Fibroblast of mammary gland (primary cell): ENCODE measurements at places on chromosomes 2 and 18.

DNA sequence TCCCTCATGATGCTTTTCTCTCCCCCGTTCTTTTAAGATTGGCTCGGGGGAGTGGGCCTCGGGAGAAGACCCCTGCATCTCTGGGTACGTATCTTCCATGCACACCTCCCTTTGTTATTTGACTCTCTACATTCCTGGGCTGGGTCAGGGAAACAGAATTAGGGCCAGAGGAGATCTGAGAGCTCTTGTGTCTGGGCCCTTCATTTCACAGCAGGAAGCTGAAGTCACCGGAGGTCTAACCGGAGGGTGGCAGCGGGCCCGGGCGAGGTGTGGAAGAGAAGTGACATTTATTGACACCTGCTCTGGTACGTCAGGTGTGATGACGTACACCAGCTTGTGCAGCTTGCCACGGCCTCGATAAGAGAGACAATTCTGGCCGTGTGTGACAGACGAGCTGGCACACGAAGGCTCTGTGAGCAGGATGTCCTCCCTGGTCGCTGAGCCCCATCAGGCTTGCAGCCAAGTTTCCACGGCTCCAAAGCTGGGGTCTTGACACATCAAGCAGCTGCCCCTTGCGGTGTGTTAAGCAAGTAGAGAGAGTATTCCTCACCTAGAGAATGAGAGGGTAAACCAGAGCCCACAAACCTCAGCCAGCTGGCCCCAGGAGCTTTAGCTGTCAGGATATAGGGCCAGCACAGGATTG is 30.4 kb downstream of the TOGARAM2 start:
- DNase-seq, result no peak

DNA sequence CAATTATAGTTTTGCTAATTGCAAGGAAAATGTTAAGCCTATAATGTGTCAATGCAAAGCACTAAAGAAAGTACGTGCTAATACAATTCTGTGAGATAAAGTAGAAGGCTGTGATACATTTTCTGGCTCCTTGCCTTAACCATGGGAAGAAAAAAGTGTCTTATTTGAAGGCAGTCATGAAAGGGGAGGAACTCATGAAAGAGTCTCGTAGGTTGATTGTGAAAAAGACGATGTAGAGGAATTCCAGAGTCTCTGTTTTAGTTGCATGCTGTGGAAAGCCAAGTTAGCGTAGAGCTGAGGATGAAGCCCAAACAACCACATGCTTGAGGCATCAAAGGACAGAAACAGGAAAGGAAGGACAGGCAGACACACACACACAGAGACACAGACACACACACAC is 214.1 kb downstream of the MEIS1 start:
- no peak for DNase-seq

GRCh38 chr2:48435909-48436308 is 94.0 kb upstream of the STON1 start:
- peak; percentile 15 for DNase-seq

DNA sequence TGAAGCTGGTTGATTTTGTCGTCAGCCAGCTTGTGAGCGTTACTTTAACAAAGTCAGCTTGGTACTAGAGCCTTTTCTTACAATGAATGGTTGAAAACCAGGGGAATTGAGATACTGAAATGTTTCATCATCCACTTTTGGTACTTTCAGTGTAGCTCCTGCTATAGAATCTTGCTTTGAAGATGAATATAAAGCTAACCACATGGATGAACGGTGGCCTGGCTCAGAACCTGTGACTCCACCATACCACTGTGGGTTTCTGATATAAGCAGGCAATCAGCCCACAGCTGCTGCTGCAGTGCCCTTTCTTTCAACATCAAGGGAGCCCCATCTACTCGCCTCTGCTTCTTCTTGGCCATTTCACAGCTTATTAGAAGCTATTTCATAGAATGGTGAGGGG is 53.2 kb upstream of the GPR45 start:
- DNase-seq, result no peak

DNA sequence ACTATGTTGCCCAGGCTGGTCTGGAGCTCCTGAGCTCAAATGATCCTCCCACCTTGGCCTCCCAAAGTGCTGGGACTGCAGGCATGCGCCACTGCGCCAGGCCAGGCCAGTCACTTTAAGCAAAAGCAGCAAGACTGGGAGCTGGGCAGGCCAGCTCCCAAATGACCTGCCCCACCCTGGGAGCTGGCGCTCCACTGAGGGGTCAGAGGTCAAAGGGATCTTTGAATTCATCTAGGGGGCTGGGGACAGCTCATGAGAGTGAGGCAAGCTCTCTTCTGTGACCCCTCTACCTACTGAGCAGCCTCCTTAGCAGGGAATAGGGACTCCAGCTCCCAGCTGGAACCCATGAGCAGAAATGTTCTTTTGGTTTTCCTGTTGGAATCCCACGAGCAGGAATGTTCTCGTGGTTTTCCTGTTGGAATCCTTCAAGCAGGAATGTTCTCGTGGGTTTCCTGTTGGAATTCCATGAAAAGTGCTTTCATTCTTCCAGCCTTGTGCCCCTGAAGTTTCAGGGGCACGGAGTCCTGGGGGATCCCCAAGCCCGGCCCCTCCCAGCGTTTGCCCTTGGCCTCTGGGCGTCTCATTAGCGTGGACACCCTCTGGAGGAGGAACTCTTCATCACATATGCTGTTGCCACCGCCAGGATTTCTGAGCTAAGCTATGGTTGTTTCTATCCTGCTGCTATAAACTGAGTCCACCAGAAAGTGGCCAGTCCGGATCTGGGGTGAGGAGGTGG is 162.0 kb upstream of the HAAO start:
- DNase-seq, result peak; percentile 71
